ENCODE measurements at places on chromosomes 12 and 14.

DNA sequence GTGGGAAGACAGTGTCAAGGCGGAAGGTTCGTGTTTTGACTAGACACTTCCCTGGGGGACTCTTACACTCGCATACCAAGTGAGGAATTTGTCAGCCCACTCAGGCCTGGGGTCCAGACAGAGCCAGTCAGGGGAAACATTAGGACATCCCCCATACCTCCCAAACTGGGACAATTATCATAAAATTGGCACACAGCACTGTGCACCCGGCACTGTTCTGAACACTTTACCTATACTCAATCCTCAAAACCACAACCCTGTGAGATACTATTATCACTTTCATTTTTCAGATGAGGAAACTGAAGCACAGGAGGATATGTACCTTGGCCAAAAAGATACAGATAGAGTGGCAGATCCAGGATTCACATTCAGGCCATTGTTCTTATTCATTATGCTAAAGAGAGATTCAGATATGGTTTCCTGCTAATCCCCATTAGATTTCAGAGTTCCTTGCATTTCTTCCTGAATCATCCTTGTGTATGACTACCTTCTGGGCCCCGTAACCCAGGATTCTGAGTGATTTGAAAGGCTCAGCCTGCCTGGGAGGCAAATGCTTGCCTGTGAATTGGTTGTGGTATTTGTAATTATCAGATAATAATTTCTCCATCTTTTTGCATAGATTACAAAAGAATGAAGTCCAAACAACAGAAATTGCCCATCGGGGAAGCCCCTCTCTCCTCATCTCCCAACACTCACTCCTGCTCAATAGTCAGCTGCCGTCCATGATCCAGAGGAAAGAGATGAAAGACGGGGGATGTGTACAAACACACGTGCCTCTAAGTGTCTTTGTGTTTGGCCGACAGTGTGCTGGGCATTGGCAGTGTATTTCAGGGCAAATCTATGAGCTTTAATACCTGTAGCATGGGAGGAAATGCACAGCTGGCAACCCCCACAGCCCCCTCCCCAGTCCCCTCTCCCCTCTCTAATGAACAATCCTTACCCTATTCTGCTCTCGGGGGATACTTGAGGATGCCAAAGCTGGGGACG, 4.6 kb downstream of the TAC3 start:
- no peak for DNase-seq

DNA sequence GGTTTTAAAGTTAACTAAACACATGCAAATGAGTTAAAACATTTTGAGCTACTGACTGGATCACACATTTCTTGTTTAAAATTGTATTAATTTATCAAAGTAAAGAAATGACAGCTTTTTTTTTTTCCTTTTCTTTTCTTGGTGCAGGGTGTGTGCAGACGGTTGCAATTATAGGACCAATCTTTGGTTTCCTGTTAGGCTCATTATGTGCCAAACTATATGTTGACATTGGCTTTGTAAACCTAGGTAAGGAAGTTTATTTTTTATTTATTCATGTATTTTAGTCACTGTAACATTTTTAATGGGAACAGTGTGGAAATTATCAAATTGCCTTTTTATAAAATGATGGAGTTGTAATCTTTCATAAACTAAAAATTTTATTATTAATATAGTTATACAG, 21.9 kb downstream of the SLCO1C1 start:
- DNase-seq: no peak

GRCh38 chr12:4210183-4210582, 63.4 kb upstream of the CCND2 start:
- no peak for DNase-seq

GRCh38 chr14:26392498-26392897, 205.3 kb downstream of the NOVA1 start:
- DNase-seq: no peak

- no peak for DNase-seq
Observed at GRCh38 chr12:15701206-15701605, 88.0 kb downstream of the EPS8 start.

Data from Right ventricle myocardium superior (tissue), 1 donor.